ENCODE measurements at places on chromosomes 12 and 14.

DNA sequence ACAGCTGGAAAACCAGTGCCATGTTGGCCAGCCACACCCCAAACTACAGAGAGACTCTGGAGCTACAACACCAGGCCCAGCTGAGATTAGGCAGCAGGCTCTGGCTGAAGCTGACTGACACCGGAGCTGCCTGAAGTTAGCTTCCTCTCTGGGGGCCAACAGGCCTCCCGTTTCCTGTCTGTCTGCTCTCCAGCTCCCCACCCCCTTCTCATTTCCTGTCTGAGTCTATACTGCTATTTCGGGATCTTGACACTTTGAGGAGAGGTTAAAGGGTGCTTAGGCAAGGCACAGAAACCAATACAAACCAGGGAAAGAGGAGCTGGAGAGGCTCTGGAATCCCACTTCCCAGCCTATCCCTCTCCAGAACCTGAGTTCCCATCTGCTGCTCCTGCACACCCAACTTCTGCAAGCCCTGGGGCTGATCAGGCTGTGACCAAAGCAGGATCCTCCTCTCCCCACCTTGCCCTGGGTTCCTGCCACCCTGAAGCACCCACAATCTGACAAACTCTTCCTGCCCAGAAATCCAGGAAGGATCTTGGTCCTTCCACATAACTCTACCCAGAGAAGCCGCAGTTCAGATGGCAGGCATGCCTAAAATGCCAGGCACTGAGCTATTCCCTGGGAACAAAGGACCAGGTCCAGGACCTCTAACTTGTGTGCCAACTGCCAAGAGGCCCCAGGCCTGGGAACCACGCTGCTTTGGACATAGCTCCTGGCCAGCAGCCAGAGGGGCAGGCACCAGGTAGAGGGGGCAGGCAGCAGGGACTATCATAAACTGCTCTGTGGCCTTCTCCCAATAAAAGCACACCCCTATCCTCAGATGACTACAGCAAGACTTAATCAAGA, 39.9 kb downstream of the PRPF40B start:
- DNase-seq: peak; percentile 44

DNA sequence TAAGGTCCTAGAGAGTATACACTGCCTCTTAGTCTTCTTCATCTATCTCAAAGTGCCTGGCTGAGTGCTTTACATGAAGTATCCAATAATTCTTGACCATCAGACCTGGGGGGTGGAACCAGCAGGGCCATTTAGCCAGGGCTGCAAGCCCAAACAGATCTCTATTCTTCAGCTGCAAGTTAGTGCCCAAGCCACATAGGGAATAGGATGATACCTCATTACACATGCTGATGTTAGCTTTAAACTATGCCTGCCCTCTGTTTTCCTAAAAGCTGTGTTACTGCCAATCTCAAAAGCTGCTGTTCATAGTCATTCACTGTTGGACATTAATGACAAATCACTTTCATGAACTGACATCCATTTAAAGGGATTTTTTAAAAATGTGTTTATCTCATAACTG, 16.7 kb upstream of the IFNG start:
- no peak for DNase-seq

DNA sequence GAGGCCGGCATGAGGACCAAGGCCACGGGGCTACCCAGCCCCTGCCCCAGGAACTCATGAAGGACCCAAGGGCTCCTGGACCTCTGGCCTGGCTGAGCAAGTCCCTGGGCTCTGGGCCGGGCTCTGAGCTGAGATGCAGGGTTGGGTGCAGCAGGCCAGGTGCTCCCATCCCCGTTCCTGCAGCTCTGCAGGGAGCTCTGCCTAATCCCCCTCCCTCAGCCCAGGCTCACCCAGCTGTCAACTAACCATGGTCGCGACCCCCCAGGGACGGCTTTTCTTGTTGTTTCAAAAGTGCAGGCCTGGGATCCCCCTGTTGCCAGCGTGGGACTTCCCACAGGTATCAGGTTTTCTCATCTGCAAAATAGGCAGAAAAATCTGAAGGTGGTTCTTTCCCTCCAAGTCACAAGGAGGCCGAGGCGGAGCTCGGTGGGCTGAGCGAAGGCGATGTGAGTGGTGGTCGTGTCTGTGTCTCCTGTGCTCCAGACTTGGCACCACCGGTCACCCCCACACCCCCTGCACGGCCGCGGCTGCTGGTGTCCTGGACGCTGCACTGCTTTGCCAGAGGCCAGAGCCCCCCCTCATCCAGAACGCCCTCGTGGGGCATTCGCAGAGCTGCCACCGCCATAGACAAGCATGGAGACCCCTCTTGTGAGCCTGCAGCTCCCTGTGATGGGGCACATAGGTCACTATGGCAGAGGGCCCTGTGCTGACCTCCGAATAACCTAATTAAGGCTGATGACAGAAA, 22.5 kb upstream of the GALNT9 start:
- no peak for DNase-seq

DNA sequence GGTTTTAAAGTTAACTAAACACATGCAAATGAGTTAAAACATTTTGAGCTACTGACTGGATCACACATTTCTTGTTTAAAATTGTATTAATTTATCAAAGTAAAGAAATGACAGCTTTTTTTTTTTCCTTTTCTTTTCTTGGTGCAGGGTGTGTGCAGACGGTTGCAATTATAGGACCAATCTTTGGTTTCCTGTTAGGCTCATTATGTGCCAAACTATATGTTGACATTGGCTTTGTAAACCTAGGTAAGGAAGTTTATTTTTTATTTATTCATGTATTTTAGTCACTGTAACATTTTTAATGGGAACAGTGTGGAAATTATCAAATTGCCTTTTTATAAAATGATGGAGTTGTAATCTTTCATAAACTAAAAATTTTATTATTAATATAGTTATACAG, 21.9 kb downstream of the SLCO1C1 start:
- no peak for DNase-seq

DNA sequence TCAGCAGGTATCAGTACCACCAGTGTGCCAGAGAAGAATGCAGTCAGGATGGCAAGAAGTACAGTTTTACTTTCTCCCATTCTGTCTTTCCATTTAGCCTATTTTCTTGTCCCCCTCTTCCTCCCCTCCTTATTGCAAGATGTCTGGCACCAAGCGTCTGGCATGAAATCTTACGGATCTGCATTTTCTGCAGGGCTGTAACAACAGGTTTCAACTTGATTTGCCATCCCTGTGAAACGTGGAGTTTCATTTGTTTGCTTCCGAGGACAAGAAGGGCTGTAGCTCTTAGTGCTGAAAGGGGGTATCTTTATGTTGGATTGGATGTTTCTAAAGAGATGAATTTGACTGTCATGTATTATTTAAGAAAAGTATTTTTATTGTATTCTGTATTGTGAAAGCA, 1110.6 kb downstream of the BCL11B start:
- DNase-seq: no peak

GRCh38 chr12:85956081-85956480, 82.0 kb downstream of the NTS start:
- DNase-seq: no peak

GRCh38 chr12:123996581-123996980, 23.6 kb downstream of the ZNF664 start:
- no peak for DNase-seq

DNA sequence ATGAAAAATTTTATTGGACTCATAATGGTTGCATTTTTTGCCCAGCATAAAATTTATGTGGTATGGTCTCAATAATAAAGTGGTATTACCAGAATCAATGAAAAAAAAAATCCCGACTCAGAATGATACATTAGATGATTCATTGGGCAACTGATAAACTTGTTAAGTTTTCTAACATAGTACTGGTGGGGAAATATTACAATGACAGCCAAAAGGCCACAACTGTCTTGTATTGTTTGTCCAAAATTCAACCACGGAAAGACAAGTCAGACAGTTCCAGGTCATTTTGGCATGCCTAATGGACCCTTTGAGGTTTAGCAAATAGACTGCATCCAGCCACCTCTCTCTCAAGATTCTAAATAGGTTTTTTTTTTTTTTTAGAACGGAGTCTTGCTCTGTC, 70.5 kb upstream of the TRIM9 start:
- DNase-seq: no peak

GRCh38 chr12:11822081-11822834, 172.8 kb downstream of the ETV6 start:
- DNase-seq: no peak

DNA sequence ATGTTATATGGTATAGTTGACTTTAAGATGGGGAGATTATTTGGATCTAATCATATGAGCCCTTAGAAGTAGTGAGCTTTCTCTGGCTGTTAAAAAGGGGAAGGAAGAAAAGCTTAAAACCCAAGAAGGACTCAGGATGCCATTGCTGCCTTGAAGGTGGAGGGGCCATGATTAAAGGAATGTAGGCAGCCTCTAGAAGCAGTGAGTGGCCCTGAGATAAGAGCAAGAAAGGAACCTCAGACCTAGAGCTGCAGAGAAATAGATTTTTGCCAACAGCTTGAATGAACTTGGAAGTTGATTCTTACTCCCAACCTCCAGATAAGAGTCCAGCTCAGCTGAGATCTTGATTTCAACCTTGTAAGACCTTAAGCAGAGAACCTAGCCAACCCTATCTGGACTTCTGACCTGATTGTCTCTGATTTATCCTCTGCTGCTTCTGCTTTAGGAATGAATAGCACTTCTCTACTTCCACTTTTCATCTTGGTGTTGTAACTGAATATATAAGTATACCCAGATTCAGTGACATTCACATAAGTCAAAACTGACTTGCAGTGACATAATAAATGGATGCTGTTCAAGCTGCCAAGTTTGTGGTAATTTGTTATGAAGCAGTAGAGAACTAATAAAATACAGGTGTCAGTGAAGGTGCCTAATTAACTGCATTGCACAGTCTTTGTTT, 33.5 kb downstream of the RAD51B start:
- no peak for DNase-seq

DNA sequence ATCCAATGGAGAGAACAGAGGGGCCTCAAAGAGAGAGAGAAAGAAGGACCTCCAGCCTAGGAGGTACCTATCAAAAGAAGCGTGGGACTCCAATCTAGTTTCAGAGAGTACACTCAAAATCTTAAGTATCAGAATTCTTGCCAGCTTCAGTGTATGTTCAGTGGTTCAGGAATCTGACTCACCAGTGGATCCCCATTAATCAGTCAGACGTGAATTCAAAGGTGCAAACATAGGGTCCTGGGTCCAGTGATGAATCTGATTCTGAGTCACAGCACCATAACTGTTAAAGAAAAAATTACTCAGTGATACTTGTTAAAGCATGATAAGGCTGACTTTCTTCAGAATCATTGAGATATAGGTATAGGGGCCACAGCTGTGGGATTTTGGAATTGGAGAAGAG, 33.2 kb downstream of the ETNK1 start:
- no peak for DNase-seq

GRCh38 chr14:39491134-39491571, 58.9 kb upstream of the FBXO33 start:
- DNase-seq: no peak

- DNase-seq: no peak
Observed at GRCh38 chr12:96571101-96571862, 81.9 kb downstream of the CFAP54 start.

GRCh38 chr14:26175658-26176057, 422.2 kb downstream of the NOVA1 start:
- no peak for DNase-seq

DNA sequence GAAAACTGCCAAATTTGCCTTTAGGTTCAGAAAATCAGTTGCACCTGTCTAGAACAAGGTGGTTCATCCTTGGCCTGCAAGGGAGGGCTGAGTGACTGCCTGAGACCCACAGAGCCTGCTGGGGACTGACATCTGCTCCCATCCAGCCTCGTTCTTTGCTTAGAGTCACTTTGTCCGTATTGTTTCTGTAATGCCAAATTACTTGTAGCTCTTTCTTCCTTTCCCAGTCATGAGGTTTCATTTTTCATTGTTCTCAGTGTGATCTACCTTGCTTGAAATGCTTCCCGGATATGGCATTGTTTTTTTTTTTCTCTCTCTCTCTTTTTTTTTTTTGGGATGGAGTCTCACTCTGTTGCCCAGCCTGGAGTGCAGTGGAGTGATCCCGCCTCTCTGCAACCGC, 21.3 kb downstream of the TSPAN9 start:
- DNase-seq: no peak

DNA sequence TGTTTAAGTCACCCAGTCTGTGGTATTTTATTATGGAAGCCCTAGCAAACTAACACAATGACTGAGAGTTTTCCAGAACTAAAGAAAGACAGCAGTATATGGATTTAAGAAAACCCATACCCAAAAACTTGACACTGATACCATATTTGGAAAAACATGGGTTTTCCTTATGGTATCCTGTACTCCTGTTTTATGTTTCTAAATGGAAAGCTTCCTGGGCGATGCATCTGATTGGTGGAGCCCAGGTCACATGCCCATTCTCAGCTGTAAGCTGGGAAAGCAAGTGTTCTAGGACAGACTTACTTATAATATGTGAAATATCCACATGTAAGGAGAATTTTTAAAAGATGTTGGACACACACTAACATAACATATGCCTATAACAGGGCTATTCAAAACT, 4.5 kb upstream of the RNASE4 start:
- no peak for DNase-seq

GRCh38 chr14:74368026-74368425, 19.8 kb downstream of the VRTN start:
- no peak for DNase-seq

DNA sequence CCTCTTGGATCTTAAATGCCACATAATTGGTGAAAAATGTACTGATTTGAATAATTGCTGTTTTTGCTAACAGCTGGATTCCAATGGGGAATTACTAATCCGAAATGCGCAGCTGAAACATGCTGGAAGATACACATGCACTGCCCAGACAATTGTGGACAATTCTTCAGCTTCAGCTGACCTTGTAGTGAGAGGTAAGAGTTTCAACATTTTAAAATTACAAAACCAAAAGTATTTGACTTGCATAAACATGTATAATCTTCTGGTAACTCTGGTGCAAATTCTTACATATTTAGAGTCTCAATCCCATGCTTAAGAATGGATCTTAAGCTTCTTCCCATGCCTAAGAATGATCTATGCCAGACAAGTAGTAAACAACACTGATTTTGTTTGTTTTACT, 229.1 kb upstream of the PDZRN4 start:
- no peak for DNase-seq
